ENCODE measurements at places on chromosomes 5 and 9. TPM values are rescaled to one million over a fixed set of nuclear protein-coding genes. Genes with fewer than 3 reads are reported as not detected.

DNA sequence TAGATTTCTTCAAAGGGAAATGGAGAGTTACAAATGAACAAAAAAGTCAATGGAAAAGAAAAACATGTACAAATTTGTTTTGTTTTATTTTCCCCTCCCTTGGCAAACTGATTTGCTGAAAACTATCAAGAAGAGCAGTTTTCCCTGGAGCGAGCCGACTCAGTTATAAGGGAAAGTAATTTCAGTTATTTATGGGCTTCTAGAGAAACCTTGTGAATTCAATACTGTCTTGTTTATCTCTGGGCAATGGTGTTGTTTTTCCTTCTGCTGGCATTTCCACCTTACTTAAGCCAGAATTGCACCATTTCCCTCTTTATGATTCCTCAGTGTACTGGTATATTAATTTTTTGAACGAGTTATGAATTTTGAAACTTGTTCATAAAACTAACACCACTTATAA, 1163.6 kb downstream of the CDH12 start:
- no peaks in the 10 kb centered on the region for H3K36me3 ChIP-seq
- no peak overlapping the region for H3K4me3 ChIP-seq
- H3K27ac ChIP-seq: no peak overlapping the region
- H3K4me1 ChIP-seq: no peaks in the 10 kb centered on the region
- H3K27me3 ChIP-seq: no peaks in the 10 kb centered on the region
- no peak for DNase-seq

- DNase-seq: no peak
- H3K4me1 ChIP-seq: peaks cover 24% of the 10 kb centered on the region
- no peak overlapping the region for H3K4me3 ChIP-seq
Observed at GRCh38 chr5:52702877-52703276, 84.8 kb upstream of the ITGA1 start.

DNA sequence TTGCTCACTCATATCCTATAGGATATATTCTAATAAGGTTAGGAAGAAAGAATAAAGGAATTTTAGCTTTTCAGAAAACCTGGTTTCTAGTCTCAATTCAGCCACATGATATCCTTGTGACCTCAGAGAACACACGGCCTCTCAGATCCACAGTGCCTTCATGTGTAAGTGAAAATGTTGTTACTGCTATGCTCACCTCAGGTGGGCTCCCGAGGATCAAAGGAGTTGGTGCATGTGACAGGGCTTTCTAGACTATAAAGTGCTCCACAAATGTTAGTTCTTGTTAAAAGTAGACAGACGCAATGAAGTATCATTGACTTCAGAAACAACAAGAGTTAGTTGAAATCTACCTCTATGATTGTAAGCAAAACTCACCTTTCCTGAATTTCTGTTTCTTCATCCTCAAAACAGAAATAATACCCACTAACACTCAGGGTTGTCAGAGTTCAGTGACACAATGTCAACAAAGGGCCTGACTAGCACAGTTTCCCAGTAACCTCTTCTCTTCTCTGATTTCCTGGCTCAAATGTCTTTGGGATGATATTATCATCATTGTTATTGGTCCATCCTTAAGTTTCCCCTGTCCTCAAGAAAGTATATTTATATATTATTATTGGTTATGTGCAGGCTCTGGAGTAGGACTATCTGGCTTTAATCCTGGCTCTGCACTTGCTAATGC, 36.0 kb upstream of the MAN2A1 start:
- no peak overlapping the region for H3K4me3 ChIP-seq
- H3K27ac ChIP-seq: no peak overlapping the region
- no peaks in the 10 kb centered on the region for H3K27me3 ChIP-seq
- DNase-seq: no peak

DNA sequence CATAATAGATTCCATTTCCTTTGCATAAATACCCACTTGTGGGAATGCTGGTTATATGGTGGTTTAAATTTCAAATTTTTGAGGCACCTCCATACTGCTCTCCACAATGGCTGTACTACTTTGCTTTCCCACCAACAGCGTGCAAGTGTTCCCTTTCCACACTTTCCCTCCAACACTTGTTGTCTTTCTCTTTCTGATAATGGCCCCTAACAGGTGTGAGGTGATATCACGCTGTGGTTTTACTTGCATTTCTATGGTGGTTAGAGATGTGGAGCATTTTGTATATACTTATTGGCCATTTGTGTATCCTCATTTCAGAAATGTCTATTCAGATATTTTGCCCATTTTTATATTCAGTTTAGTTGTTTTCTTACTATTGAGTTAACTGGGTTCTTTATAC, 34.6 kb downstream of the CTSL start:
- H3K27ac ChIP-seq: no peak overlapping the region
- no peaks in the 10 kb centered on the region for H3K4me1 ChIP-seq
- peaks cover 12% of the 10 kb centered on the region for H3K27me3 ChIP-seq
- no peak overlapping the region for H3K4me3 ChIP-seq

DNA sequence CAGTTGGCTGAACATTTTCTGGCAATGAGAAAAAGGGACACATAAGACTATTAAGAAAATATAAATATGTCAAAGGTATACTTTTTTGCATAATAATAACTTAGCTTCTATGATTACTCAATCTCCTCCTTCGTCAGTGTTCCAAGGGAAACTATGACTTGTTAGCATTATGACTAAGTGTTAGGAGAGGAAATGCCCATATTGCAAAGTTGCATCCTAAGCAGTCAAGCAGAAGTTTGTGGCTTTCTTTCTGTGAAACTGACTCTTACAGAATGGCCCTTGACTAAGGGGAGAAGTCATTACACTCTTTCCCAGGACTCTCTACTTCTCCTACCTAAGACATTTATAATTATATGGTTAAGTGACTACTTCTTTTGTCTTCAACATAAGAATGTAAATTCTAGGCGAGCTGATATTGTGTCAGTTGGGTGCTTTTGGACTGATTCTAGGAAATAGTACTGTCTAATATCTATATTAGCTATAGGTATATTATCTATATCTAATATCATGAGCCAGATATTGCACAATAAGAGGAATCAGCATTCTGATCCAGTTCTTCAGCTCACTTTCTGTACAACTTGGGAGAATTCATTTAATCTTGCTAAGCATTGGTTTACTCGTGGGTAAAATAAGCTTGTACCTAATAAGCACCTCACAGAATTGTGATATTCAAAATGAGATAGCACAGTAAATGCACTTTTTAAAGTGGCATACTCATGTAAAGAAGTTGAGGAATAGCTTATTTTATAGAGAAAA, 16.4 kb upstream of the SPINK6 start:
- H3K27me3 ChIP-seq: peaks cover 2% of the 10 kb centered on the region
- DNase-seq: no peak
- H3K4me3 ChIP-seq: no peak overlapping the region

DNA sequence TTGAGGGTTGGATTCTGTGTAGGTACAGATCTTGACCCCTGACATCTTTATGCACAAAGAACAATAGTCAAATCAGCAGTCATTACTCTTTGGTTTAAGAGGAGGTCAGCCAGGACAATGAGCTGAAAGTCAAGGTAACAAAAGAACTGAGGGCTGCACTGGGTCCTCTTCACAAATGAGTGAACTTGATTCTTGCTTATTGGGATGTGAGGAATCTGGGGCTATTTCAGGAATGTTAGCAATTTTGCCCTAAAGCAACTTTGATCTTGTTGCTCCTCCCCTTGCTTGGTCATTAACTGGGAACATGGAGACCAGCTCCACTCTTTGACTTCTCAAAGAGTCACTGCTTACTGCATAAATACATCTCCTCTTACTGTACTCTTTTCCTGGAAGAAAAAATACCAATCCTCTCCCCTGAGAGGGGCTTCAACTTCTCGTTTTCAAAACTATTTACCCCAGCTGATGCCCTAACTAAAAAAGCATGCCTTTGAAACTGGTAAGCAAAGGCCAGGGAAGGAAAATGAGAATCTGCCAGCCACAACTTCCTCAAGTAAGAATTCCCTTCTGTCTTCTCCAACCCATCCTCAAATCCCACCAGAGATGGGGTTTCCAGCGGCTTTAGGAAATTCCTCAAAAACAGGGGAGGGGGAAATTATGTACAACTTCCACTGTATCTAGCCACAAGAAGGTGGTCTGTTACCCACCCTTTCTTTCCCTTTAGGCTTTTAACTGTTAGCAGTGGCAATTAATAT, 368.3 kb downstream of the ENC1 start:
- peak overlapping the region; percentile 75 for H3K27ac ChIP-seq
- H3K27me3 ChIP-seq: peaks cover 2% of the 10 kb centered on the region
- H3K36me3 ChIP-seq: no peaks in the 10 kb centered on the region
- DNase-seq: peak; percentile 70

Gene UGCG
- total RNA-seq: 70.9 TPM

Gene FOXI1
- total RNA-seq: not detected

DNA sequence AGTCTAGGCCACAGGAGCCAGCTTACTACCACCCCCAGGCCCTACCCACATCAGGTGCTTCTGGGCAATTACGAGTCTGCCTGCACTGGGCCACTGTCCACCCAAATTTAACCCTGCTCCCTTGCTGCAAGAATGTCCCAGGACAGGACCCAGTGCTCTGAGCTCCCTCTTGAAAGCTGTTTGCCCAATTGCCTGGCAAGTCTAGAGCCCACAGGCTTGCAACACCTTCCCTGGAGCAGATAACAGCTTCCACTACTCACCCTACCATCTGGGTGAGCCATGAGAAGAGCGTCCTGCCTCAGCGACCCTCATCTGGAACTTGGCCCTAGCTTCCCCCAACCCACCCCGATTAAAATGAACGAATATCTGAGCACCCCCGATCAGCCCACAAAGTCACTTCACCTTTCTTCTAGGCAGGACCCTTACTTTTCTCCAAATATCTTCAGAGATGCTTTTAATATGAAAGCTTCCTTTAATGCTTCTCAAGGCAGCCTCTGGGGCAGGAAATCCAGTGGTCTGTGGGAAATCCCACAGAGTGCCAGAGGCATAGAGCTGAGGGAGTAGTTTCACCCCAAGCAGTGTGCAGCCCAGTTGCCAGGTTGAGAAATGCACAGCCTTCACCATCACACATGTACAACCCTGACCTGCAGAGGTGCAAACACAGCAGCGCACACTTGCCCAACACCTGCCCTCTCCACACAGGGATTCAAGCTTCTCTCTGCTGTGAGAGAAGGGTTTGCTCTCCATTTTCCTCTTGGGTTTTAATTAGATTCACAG, 10.6 kb downstream of the ACSL6 start:
- no peaks in the 10 kb centered on the region for H3K36me3 ChIP-seq
- H3K4me1 ChIP-seq: peaks cover 22% of the 10 kb centered on the region
- no peak overlapping the region for H3K27ac ChIP-seq
- DNase-seq: no peak

DNA sequence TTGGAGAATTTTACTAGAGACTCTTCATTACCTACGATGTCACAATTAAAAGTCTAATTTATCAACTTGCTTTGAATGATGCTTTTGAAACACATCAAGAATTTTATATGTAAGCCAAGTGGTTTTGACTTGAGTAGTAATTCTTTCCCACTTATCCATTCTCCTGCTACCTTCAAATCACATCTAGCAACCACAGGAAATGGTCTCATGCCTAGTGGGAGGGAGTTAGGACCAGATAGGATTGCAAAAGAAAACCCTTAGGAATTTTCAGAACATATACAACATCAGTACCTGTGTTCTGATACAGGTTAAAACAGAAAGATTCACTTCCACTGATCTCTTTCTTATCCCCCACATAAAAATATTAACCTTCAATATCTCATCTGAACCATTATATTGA, 260.4 kb downstream of the CWC27 start:
- H3K27ac ChIP-seq: no peak overlapping the region
- H3K4me1 ChIP-seq: peaks cover 82% of the 10 kb centered on the region
- H3K4me3 ChIP-seq: no peak overlapping the region
- no peak for DNase-seq
- peaks cover 43% of the 10 kb centered on the region for H3K36me3 ChIP-seq

GRCh38 chr5:132770476-132771159, 6.4 kb downstream of the SEPTIN8 start:
- no peaks in the 10 kb centered on the region for H3K36me3 ChIP-seq
- H3K4me3 ChIP-seq: no peak overlapping the region
- H3K27ac ChIP-seq: no peak overlapping the region
- peaks cover 2% of the 10 kb centered on the region for H3K27me3 ChIP-seq
- H3K4me1 ChIP-seq: peaks cover 63% of the 10 kb centered on the region

- no peaks in the 10 kb centered on the region for H3K27me3 ChIP-seq
- no peak overlapping the region for H3K4me3 ChIP-seq
- H3K36me3 ChIP-seq: peaks cover 19% of the 10 kb centered on the region
- DNase-seq: no peak
Observed at GRCh38 chr5:8811581-8811980, 734.3 kb downstream of the SEMA5A start.

- H3K27me3 ChIP-seq: no peaks in the 10 kb centered on the region
- H3K27ac ChIP-seq: no peak overlapping the region
- H3K4me1 ChIP-seq: peaks cover 33% of the 10 kb centered on the region
- no peak for DNase-seq
- H3K36me3 ChIP-seq: no peaks in the 10 kb centered on the region
Observed at GRCh38 chr5:142057697-142058056, 44.9 kb upstream of the GNPDA1 start.

DNA sequence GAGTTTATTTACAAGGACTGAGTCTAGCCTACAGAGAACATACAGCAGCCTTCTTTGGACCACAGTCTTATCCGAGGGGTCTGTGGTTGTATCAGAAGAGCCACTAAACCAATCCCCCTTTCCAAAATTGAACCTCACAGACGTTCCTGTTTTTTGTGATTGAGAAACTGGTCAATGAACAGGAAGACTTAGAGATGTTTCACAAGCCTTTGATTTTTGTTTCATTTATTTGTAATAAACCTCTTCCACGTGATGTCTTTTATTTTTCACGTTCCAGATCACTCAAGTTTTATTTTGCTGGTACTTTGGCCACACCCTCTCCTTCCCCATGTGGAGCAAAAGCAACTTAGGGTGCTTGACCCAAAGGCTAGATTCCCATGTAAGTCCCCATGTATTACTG, 16.1 kb downstream of the CCT5 start:
- DNase-seq: no peak
- H3K4me1 ChIP-seq: peaks cover 34% of the 10 kb centered on the region
- peaks cover 35% of the 10 kb centered on the region for H3K36me3 ChIP-seq
- H3K4me3 ChIP-seq: no peak overlapping the region
- H3K27ac ChIP-seq: peak overlapping the region; percentile 54
- H3K27me3 ChIP-seq: 0 out of 2 replicates have a peak, but pooled peaks cover 2% of the 10 kb centered on the region

Gene CD74
- not detected for total RNA-seq

Gene HTR4
- not detected for total RNA-seq

Gene ZNF608
- 0.35 TPM for total RNA-seq

Gene CDC20B
- 0.10 TPM for total RNA-seq

Gene EXOSC2
- 36.9 TPM for total RNA-seq

Gene GABBR2
- total RNA-seq: 2.5 TPM

Gene SH3TC2
- total RNA-seq: 9.7 TPM

Gene NUP188
- 58.2 TPM for total RNA-seq

- DNase-seq: peak; percentile 23
- no peak overlapping the region for H3K4me3 ChIP-seq
Observed at GRCh38 chr9:36632892-36633291, 60.2 kb downstream of the MELK start.

- H3K4me1 ChIP-seq: peaks cover 35% of the 10 kb centered on the region
- no peaks in the 10 kb centered on the region for H3K27me3 ChIP-seq
- H3K27ac ChIP-seq: no peak overlapping the region
Observed at GRCh38 chr9:91202736-91203283, 158.9 kb downstream of the AUH start.

GRCh38 chr9:123470121-123470782, 114.3 kb downstream of the CRB2 start:
- H3K4me1 ChIP-seq: no peaks in the 10 kb centered on the region
- H3K27ac ChIP-seq: no peak overlapping the region
- DNase-seq: no peak
- no peaks in the 10 kb centered on the region for H3K36me3 ChIP-seq

Gene PNPLA7
- 1.1 TPM for total RNA-seq

- peaks cover 47% of the 10 kb centered on the region for H3K4me1 ChIP-seq
- DNase-seq: peak; percentile 98
- peaks cover 6% of the 10 kb centered on the region for H3K27me3 ChIP-seq
- H3K27ac ChIP-seq: peak overlapping the region; percentile 64
- no peaks in the 10 kb centered on the region for H3K36me3 ChIP-seq
Observed at GRCh38 chr5:150469718-150470469, 20.4 kb upstream of the RPS14 start.

Gene IL13
- not detected for total RNA-seq
